Aorta (tissue), 5 donors: ENCODE measurements at places on chromosomes 12 and 14. TPM values are rescaled to one million over a fixed set of nuclear protein-coding genes. Genes with fewer than 3 reads are reported as not detected.
A peak's percentile ranks its signal among the peaks of the same experiment; 100 is the strongest.

The RDH12 gene
- not detected for total RNA-seq

The PDZRN4 gene
- 11.2 TPM for total RNA-seq

The CRACR2A gene
- total RNA-seq, result 3.5 TPM

The DTX1 gene
- 4.2 TPM for total RNA-seq

The KRT6C gene
- not detected for total RNA-seq

The CPSF2 gene
- total RNA-seq, result 42.4 TPM

The G2E3 gene
- 15.9 TPM for total RNA-seq

The RND1 gene
- 3.7 TPM for total RNA-seq

The NINJ2 gene
- total RNA-seq, result 3.8 TPM

The HOMEZ gene
- 5.8 TPM for total RNA-seq

The SYNDIG1L gene
- total RNA-seq, result 1.2 TPM

The CMA1 gene
- 2.8 TPM for total RNA-seq

The MMP17 gene
- total RNA-seq, result 5.4 TPM

The KCNH5 gene
- total RNA-seq, result not detected

GRCh38 chr12:132653567-132654290 is 33.4 kb downstream of the POLE start:
- no peaks in the 10 kb centered on the region for H3K27me3 ChIP-seq
- H3K27ac ChIP-seq, result no peak overlapping the region
- H3K36me3 ChIP-seq, result peaks cover 16% of the 10 kb centered on the region
- no peak for DNase-seq

- H3K27ac ChIP-seq, result no peak overlapping the region
- no peaks in the 10 kb centered on the region for H3K36me3 ChIP-seq
- H3K27me3 ChIP-seq, result no peaks in the 10 kb centered on the region
- DNase-seq, result no peak
- H3K4me3 ChIP-seq, result no peak overlapping the region
- no peaks in the 10 kb centered on the region for H3K4me1 ChIP-seq
Observed at GRCh38 chr14:20935303-20935984, 19.8 kb upstream of the RNASE2 start.

GRCh38 chr12:94100211-94100627 is 48.2 kb upstream of the PLXNC1 start:
- no peaks in the 10 kb centered on the region for H3K4me1 ChIP-seq
- DNase-seq, result no peak
- H3K27me3 ChIP-seq, result no peaks in the 10 kb centered on the region
- H3K27ac ChIP-seq, result no peak overlapping the region

- no peak overlapping the region for H3K27ac ChIP-seq
- H3K36me3 ChIP-seq, result no peaks in the 10 kb centered on the region
- DNase-seq, result no peak
Observed at GRCh38 chr12:63206909-63207308, 55.9 kb upstream of the AVPR1A start.

GRCh38 chr14:31787377-31787776 is 226.2 kb downstream of the NUBPL start:
- H3K4me1 ChIP-seq, result no peaks in the 10 kb centered on the region
- H3K4me3 ChIP-seq, result no peak overlapping the region
- H3K36me3 ChIP-seq, result no peaks in the 10 kb centered on the region
- H3K27me3 ChIP-seq, result no peaks in the 10 kb centered on the region
- no peak for DNase-seq

GRCh38 chr14:49056021-49056420 is 530.2 kb downstream of the RPS29 start:
- no peak overlapping the region for H3K4me3 ChIP-seq
- no peak for DNase-seq
- no peaks in the 10 kb centered on the region for H3K27me3 ChIP-seq
- H3K27ac ChIP-seq, result no peak overlapping the region
- H3K4me1 ChIP-seq, result no peaks in the 10 kb centered on the region

- no peaks in the 10 kb centered on the region for H3K27me3 ChIP-seq
- H3K27ac ChIP-seq, result no peak overlapping the region
- no peak overlapping the region for H3K4me3 ChIP-seq
- H3K4me1 ChIP-seq, result no peaks in the 10 kb centered on the region
- DNase-seq, result no peak
- H3K36me3 ChIP-seq, result no peaks in the 10 kb centered on the region
Observed at GRCh38 chr12:95672166-95672565, 118.4 kb downstream of the NTN4 start.

- H3K27ac ChIP-seq, result no peak overlapping the region
- no peak for DNase-seq
- no peaks in the 10 kb centered on the region for H3K27me3 ChIP-seq
- no peaks in the 10 kb centered on the region for H3K36me3 ChIP-seq
- no peaks in the 10 kb centered on the region for H3K4me1 ChIP-seq
Observed at GRCh38 chr14:66231820-66232219, 254.4 kb upstream of the CCDC196 start.

DNA sequence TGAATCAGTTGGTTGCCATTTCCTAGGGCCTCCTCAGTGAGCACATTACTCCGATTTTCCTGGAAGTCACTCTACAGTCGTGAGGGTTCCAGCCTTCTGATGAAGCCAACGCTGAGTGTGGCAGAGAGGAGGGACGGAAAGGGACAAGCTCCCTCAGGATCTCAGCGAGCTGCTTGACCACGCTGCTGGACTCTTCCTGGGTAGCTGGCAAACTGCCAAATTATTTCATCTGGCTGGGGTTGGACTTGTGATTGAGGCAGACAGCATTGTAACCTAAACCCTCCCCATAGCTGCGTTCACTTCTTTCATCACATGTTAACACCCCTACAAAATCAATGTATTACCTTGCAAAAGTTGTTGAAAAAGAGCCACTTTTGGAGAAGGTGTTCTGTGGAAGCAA is 69.6 kb upstream of the CHST11 start:
- H3K27ac ChIP-seq, result no peak overlapping the region
- H3K36me3 ChIP-seq, result no peaks in the 10 kb centered on the region
- no peak for DNase-seq

GRCh38 chr12:45406988-45407850 is 191.3 kb downstream of the ANO6 start:
- peaks cover 7% of the 10 kb centered on the region for H3K4me1 ChIP-seq
- peaks cover 4% of the 10 kb centered on the region for H3K36me3 ChIP-seq
- H3K27ac ChIP-seq, result peak overlapping the region; percentile 76
- H3K4me3 ChIP-seq, result no peak overlapping the region
- H3K27me3 ChIP-seq, result no peaks in the 10 kb centered on the region

DNA sequence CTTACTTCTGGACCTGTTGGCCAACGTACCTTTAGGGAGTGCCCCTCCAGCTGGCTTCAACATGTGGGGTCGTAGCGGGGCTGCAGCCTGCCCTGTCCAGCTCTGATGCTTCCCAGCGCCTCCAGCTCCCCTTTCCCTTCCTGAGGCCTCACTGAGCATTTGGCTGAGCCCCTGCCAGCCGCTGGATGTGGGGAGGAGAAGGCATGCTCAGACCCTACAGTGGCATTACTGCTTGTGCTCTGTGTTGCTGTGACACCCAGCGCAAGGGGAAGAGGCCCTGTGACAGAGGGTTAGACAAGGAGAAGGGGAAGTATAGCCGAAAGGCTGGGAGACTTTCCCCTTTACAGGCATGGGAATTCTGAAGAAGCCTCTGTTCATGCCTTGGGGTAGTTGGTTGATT is 145.9 kb downstream of the PRKCH start:
- H3K4me3 ChIP-seq, result no peak overlapping the region
- no peaks in the 10 kb centered on the region for H3K4me1 ChIP-seq
- no peaks in the 10 kb centered on the region for H3K27me3 ChIP-seq
- no peak overlapping the region for H3K27ac ChIP-seq

GRCh38 chr14:71400871-71401321 is 493.6 kb downstream of the PCNX1 start:
- H3K4me3 ChIP-seq, result no peak overlapping the region
- no peaks in the 10 kb centered on the region for H3K27me3 ChIP-seq
- no peaks in the 10 kb centered on the region for H3K36me3 ChIP-seq
- H3K27ac ChIP-seq, result no peak overlapping the region

- H3K27me3 ChIP-seq, result no peaks in the 10 kb centered on the region
- no peaks in the 10 kb centered on the region for H3K4me1 ChIP-seq
- H3K4me3 ChIP-seq, result no peak overlapping the region
- no peak overlapping the region for H3K27ac ChIP-seq
Observed at GRCh38 chr12:94571556-94571955, 78.8 kb downstream of the TMCC3 start.

GRCh38 chr12:87861791-87862190 is 167.4 kb downstream of the C12orf50 start:
- no peak for DNase-seq
- peaks cover 4% of the 10 kb centered on the region for H3K4me1 ChIP-seq
- H3K4me3 ChIP-seq, result no peak overlapping the region
- H3K27ac ChIP-seq, result no peak overlapping the region

DNA sequence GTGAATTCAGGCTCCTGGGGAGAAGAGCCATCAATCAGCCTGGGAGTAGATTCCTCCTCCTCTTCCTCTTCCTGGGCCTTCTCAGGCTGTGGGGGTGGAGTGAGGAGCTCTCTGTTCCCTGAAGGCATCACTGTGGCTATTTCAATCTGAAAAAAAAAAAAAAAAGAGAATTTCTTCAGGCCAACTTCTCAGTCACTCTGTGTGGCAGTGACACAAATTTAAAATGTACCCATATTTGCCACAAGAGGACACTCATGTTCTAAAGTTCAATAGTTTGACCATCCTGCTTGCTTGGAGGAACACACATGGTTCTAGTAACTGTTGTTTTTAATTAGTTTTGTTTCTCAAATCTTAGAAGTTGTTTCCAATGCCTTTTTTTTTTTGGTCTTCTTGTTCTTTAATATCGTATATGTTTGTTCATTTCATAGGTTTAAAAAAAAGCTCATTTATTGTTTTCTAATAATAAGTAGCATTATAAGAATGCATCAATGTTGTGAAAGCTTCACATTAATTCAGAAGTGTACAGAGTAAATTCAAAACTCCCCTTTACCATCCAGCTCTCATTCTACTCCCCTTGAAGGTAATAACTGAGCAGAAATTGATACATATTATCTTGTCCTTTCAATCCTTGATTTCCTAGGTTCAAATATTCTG is 23.3 kb upstream of the CCER1 start:
- no peaks in the 10 kb centered on the region for H3K4me1 ChIP-seq
- no peaks in the 10 kb centered on the region for H3K27me3 ChIP-seq
- DNase-seq, result no peak
- no peaks in the 10 kb centered on the region for H3K36me3 ChIP-seq

- no peak overlapping the region for H3K4me3 ChIP-seq
- H3K36me3 ChIP-seq, result no peaks in the 10 kb centered on the region
Observed at GRCh38 chr14:53153702-53154112, 584 bp upstream of the DDHD1 start.

DNA sequence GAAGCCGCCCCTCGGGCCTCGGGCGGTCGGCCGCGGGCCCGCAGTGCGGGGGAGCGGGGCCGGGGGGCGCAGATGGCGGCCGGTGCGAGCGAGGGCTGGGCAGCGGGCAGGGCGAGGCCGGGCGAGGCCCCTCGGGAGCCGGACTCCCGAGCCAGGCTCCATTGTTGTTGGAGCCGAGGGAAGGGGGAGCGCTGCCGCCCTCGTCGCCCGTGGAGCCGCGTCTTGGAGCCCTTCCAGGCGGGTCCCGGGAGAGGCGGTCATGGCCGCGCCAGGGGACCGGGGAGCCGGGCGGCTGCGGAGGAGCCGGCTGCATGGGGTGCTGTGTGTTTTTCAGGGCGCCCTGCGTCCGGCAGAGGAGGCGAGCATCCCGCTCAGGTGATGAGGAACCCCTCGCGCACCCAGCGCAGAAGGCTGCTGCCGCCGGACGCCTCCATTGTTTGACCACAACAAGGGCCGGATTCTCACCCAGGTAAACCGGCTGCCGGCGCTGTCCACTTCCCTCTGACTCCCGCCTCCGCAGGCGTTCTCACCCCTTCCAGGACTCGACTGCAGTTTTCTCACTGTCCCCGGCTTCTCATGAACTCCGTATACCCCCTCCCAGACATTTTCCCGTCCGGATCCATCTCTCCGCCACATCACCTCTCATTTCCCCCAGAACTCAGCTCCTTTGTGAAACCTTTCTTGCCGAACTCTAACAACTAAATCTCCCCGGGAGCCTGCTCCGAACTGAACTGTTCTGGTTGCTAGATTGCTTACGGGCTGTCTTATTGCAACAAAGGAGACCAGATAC is 732 bp downstream of the ZNF664 start:
- peak; percentile 83 for DNase-seq
- H3K4me1 ChIP-seq, result no peaks in the 10 kb centered on the region
- no peaks in the 10 kb centered on the region for H3K27me3 ChIP-seq
- peak overlapping the region; percentile 96 for H3K4me3 ChIP-seq

GRCh38 chr12:100913872-100914592 is 119.5 kb downstream of the ANO4 start:
- H3K27ac ChIP-seq, result no peak overlapping the region
- no peak for DNase-seq
- H3K4me3 ChIP-seq, result no peak overlapping the region
- no peaks in the 10 kb centered on the region for H3K36me3 ChIP-seq
- no peaks in the 10 kb centered on the region for H3K4me1 ChIP-seq

- H3K27ac ChIP-seq, result no peak overlapping the region
- DNase-seq, result no peak
- no peaks in the 10 kb centered on the region for H3K27me3 ChIP-seq
Observed at GRCh38 chr12:22899184-22899583, 274.2 kb downstream of the ETNK1 start.

DNA sequence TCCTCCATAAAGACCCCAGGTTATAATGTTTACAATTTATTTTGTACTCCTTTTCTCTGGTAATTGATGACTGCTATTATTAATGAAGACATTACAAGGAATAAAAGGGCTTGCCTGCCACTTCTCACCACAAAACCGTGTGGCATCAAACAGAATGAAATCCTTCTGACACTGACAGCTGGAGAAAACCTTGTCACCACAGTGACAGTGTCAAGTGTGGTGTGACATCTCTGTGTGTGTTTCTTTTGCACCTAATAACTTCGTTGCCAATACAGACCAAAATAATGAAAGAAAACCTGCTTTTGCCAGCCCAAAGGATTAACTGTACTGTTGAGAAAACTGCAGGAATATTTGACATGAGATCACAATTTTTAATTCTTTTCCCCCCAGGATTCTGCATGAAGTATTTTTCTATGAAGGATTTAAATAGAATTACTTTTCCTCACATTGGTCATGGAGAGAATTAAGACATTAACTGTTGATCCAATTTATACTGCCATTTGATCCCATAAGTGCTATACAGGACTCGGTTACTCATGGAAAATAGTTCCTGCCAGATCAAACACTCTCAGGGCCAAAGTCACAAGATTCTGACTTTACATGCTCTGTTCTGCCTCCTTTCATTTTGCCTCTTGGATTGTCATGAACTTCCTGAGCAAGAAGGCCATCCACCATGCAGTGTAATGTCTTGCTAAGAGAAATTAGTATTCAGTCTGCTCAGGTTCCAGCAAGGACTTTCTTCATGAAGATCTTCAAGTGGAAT is 60.4 kb upstream of the IFNG-AS1 start:
- H3K36me3 ChIP-seq, result no peaks in the 10 kb centered on the region
- H3K4me3 ChIP-seq, result no peak overlapping the region
- no peak for DNase-seq
- peaks cover 5% of the 10 kb centered on the region for H3K4me1 ChIP-seq
- no peak overlapping the region for H3K27ac ChIP-seq

GRCh38 chr14:52402812-52403526 is 88.9 kb downstream of the PTGER2 start:
- H3K4me1 ChIP-seq, result no peaks in the 10 kb centered on the region
- peaks cover 2% of the 10 kb centered on the region for H3K27me3 ChIP-seq
- H3K4me3 ChIP-seq, result no peak overlapping the region
- DNase-seq, result no peak
- no peak overlapping the region for H3K27ac ChIP-seq
- no peaks in the 10 kb centered on the region for H3K36me3 ChIP-seq
